ENCODE measurements at places on chromosomes 12 and 14. TPM values are rescaled to one million over a fixed set of nuclear protein-coding genes. Genes with fewer than 3 reads are reported as not detected.

NRXN3 gene
- total RNA-seq: 8.8 TPM

PSME1 gene
- 125 TPM for total RNA-seq

IRAK3 gene
- total RNA-seq: 29.7 TPM

DNA sequence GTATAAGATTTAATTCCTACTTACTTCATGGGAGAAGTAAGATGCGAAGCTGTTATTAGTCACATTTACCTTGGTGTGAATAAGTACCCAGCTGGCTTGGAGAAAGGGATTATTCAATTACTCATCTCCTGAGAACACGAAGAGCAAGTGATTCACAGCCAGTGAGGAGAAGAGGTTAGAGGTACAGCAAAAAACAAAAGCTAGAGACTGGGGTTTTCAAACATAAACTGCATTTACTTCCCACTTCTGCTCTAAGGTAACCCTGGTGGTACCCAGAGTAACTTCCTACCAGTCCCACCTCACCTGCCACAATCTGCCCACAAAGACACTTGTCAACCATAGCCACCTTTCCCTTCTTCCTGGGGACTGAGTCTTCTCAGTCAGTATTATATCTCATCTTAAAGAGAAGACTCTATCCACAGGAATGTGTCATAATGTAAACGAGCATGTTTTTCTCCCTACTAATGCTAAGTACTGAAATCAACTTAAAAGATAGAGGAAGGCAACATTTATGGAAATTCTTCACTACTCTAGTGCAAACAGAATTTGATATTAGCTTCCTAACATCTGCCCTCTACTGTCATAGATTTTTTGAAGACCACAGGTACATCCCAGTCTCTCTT lies 6.0 kb upstream of the IL22 start:
- H3K27me3 ChIP-seq: no peaks in the 10 kb centered on the region
- no peak overlapping the region for H3K4me3 ChIP-seq
- no peak overlapping the region for H3K27ac ChIP-seq
- no peaks in the 10 kb centered on the region for H3K36me3 ChIP-seq

DNA sequence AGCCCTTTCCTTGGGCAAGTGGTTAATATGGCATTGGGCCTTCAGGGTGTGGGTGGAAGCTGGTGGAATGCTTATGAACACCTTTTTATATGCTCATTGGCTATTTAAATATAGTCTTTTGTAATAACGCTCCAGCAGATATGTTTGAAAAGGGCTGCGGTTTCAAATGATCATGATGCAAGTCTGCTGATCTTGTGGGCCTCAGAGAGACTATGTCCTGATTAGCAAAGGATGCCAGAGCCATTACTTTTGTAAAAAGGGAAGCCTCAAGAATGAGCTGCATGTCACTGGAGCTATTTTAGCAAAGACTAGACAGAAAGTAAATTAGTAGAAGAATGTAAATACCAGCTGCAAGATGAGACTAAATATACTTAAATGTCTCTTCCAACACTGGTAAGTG lies 200.5 kb downstream of the GXYLT1 start:
- no peaks in the 10 kb centered on the region for H3K27me3 ChIP-seq
- H3K4me1 ChIP-seq: no peaks in the 10 kb centered on the region
- DNase-seq: no peak

GRCh38 chr12:63397807-63398206 lies 246.8 kb upstream of the AVPR1A start:
- H3K27me3 ChIP-seq: no peaks in the 10 kb centered on the region
- H3K27ac ChIP-seq: no peak overlapping the region
- no peak for DNase-seq
- H3K4me1 ChIP-seq: no peaks in the 10 kb centered on the region

DNA sequence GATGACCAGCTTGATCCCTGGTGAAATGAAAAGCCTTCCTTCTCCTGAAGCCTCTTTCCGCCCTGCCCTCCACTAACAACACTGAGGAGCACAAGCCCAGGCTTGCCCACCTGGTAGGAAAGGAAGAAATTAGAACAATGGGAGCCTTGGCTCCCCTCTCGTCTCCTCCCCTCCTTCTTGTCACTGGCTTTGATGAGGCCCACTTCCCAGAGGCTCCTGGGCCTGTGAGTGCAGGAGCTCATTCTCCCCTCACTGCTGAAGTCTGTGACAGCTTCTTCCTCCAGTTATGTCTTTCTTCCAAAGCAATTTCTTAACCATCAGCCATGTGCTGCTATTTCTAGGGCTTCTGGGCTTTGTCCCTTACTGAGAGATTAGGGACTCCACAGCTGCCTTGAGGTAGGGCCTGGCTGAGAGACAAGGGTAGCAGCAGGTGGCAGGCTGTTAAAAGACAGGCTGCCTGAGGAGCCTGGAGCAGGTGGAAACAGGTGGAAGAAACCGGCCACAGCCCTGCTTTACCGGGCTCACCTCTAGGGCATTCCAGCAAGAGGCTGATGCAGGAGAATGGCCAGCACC lies 53.6 kb upstream of the SRSF5 start:
- no peaks in the 10 kb centered on the region for H3K27me3 ChIP-seq
- H3K36me3 ChIP-seq: no peaks in the 10 kb centered on the region
- H3K4me1 ChIP-seq: no peaks in the 10 kb centered on the region
- no peak overlapping the region for H3K4me3 ChIP-seq

GRCh38 chr14:102138535-102138934 lies 1.2 kb upstream of the WDR20 start:
- DNase-seq: no peak
- H3K4me3 ChIP-seq: no peak overlapping the region
- H3K27ac ChIP-seq: no peak overlapping the region
- no peaks in the 10 kb centered on the region for H3K27me3 ChIP-seq
- no peaks in the 10 kb centered on the region for H3K4me1 ChIP-seq

DNA sequence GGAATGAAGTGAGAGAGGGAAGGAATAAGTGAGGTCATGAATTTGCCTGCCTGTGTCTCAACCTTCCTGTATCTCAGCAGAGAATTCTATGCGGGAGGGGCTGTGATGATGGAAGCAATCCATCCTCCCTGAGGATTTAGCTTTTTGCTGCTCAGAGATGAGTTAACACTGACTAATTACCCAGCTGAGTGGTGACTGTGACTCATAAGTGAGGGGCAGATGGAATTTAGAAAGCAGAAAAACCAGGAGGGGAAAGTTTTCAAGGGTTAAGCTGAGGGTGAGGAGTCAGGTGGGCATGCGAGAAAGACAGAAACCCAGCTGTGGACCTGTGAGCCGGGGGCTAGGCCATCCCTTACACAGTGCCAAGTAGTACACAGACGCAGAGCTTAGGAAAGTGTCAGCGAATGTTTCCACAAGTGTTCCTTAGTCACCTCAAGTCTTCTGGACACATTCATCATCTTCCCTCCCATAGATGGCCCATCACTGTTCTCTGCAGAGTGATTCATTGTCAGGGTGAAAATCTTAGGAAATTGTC lies 277.9 kb downstream of the IPO8 start:
- H3K4me3 ChIP-seq: no peak overlapping the region
- no peaks in the 10 kb centered on the region for H3K27me3 ChIP-seq
- no peak overlapping the region for H3K27ac ChIP-seq
- DNase-seq: no peak

DNA sequence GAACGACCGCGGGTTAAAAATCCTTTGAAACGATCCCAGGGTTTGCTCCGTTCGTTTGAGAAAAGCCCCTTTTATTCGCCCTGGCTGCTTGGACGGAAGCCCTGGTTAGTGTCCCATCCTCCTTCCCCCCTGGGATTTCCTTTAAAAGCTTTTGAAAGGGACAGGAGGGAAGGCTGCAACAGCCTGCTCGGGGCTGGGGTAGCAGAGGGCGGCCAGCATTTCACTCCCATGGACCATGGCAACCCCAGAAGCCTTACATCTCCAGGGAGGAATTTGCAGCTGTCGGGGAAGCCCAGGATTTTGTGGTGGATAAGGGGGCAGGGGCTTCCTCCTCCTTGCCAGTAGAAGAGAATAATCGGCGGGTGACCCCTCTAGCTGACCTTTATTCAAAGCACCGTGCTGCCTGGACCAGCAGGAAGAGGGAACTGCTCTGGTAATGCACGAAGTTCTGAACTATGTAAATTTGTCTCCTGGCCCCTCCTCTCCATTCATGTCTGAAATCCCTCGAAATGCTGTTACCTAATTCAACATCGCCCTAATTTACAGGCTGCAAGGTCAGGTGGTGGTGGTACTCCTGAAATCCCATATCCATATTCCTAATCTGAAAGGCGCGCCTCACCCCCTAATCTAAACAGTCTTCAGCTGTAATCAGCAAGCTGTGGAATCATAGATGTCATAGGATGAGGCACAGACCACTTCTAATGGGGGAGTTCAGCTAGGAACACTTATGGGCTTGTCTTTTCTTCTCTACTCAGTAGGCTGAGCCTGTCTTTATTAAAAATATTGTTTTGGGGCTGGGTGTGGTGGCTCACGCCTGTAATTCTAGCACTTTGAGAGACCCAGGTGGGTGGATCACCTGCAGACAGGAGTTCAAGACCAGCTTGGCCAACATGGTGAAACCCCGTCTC lies 1.0 kb upstream of the CLIP1 start:
- peak overlapping the region; percentile 99 for H3K4me3 ChIP-seq
- no peak overlapping the region for H3K27ac ChIP-seq
- H3K27me3 ChIP-seq: no peaks in the 10 kb centered on the region
- no peaks in the 10 kb centered on the region for H3K36me3 ChIP-seq
- no peaks in the 10 kb centered on the region for H3K4me1 ChIP-seq

DNA sequence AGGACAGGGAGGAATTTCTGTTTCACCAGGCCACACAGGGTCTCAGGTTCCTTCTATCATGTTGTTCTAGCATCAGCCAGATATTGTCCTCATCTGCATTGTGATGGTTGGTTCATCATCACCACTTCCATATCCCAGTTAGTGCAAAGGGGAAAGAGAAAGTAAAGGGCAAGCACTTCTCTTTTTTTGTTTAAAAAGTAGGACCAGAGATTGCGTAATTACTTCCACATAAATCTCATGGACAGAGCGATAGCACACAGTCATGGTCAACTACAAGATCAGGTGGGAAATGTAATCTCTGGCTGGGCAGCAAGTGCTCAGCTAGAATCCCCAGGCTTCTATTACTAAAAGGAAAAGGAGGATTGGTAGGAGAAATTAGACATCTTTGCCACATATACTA lies 155.1 kb downstream of the KIF21A start:
- no peaks in the 10 kb centered on the region for H3K27me3 ChIP-seq
- H3K36me3 ChIP-seq: no peaks in the 10 kb centered on the region
- H3K4me1 ChIP-seq: no peaks in the 10 kb centered on the region
- no peak overlapping the region for H3K27ac ChIP-seq
- H3K4me3 ChIP-seq: no peak overlapping the region
- no peak for DNase-seq
